ENCODE measurements at places on chromosomes 4 and X.

- no peak for DNase-seq
These were observed 17.3 kb downstream of the STIM2 start for GRCh38 chr4:26877961-26878360.

DNA sequence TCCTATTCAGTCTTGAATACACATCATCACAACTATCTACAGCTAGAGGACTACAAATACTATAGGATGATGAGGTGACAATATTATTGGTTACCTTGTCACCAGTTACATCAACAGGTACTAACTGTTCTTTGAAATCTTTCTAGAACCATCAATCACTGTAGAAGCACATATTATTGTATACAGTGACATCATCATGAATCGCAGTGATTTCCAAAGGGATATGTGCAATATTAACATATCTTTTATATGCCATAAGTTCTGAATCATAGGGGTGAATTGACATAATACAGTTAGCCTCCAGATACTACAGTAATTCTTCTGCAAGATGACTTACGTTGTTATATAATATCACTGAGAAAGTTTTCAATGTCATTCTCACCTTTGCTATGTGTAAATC is 105.2 kb upstream of the HPGD start:
- no peak for DNase-seq

GRCh38 chr4:7121866-7122653 is 54.2 kb upstream of the GRPEL1 start:
- no peak for DNase-seq

GRCh38 chr4:48017108-48017571 is 568 bp downstream of the NIPAL1 start:
- DNase-seq: no peak

GRCh38 chr4:103915224-103915869 is 195.6 kb upstream of the TACR3 start:
- DNase-seq: peak; percentile 46

DNA sequence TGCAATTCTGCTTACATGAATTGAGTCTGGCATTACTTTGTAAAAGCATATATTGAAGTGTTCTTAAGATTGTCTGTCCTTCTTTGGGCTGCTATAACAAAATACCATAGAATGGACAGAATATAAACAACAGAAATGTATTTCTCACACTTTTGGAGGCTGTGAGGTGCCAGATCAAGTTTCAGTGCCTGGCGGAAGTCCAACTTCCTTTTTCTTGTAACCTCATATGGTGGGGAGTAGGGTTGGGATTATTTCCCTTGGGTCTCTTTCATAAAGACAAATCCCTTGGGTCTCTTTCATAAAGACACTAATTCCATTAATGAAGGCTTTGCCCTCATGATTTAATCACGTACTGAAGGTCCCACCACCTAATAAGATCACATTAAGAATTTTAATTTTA is 199.3 kb upstream of the GRID2 start:
- no peak for DNase-seq

- DNase-seq: no peak
These were observed 15.7 kb downstream of the SLC2A9 start for GRCh38 chr4:10005632-10006031.

DNA sequence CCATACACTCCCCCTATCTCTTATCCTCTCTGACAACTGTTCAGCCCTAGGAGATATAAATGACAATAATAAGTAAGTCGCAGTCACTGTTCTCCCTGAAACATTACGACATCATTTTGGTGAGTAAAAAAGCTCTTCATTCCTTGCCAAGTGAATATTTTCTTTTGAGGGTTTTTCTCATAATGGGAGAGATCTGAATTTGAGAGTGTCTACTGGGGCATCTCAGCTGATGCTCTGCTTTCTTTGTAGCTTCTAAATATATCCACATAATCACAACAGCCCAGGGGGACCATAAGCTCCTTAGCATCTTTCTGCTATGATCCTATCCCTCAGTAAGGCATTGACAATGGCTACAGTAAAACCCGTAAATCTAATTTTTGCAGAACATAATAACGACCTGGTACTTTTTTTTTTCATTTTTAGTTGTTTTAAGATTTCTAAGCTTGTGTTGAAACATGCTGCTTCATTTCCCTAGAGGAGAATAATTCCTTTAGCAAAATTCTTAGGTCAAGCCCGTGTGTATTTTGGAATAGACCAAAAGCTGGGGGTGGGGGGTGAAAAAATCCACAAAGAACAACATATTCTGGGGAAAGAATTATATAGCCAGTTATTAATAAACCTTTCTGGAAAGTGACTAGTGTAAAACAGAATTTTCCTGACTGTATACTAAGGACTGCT is 78.1 kb upstream of the GPM6B start:
- no peak for DNase-seq

DNA sequence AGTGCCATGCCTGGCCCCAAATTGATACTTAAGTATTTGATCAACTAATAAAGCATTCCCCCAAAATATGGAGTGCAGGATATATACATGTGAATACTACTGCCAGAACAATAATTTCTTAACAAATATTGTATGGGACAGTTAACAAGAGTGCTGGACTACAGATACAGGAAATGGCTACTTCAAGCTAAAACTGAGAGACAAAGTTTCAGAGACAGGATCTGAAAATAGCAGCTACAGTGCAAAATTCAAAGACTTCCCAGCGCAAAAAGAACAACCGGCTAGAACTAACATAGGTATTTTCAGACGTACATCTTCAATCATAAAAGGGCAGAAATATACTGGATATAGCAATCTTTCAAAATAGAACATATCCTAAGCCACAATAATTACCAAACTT is 6.3 kb downstream of the ATRX start:
- DNase-seq: no peak

GRCh38 chrX:618761-619450 is 11.7 kb upstream of the SHOX start:
- DNase-seq: no peak

DNA sequence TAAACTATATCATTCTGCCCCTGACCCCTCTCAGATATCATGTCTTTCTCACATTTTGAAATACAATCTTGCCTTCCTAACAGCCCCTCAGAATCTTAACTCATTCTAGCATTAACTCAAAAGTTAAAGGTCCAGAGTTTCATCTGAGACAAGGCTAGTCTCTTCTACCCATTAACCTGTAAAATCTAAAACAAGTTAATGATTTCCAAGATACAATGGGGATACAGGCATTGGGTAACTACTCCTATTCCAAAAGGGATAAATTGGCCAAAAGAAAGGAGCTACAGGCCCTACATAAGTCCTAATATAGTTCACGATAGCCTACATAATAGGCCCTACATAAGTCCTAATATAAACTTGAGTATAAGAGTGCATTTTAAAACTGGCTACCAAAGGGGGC is 18.9 kb downstream of the ADH6 start:
- DNase-seq: no peak

GRCh38 chrX:43974741-43975465 is 1.7 kb upstream of the NDP start:
- peak; percentile 53 for DNase-seq

- no peak for DNase-seq
These were observed 76.8 kb upstream of the RBMXL3 start for GRCh38 chrX:115112411-115112810.

GRCh38 chrX:70386235-70386634 is 36.9 kb upstream of the GDPD2 start:
- no peak for DNase-seq

DNA sequence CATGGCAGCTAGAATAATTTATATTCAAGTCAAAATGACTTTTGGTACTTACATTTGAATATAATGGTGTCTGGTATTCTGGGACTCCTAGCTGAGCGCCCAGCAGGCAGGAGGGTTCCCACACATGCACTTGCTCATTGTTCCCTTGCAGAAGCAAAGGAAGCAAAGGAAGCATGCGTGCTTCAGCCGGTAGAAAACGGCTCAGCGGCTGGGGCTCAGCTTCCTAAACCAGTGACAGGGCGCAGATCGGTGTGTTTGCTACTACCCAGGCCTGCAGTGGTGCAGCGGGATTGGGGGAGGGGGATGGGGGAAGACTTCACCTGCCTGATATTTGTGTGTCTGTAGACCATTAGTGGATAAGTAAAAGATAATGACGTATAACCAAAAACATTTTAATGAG is 978.3 kb upstream of the TENM3 start:
- DNase-seq: no peak

DNA sequence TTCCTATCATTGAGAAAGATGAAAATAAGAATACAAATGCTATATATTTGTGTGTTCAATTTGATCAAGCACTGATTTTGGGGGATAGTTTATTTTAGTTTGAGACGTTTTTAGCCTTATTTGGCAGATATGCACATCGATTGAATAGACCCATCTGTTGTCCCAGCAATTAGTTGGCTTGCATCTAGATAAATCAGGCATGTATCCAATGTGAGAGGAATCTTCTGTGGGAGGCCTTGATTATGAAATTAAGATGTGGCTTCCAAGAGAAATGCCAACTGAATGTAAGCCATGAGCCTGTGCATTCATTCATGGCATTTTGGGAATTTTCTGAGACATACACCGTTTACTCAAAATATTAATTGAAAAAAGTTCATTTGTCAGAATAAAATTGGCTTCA is 623.1 kb downstream of the TECRL start:
- peak; percentile 79 for DNase-seq

- no peak for DNase-seq
These were observed 401.0 kb downstream of the FSTL5 start for GRCh38 chr4:161762796-161763195.

- DNase-seq: no peak
These were observed 27.0 kb upstream of the MCF2 start for GRCh38 chrX:139734996-139735395.

DNA sequence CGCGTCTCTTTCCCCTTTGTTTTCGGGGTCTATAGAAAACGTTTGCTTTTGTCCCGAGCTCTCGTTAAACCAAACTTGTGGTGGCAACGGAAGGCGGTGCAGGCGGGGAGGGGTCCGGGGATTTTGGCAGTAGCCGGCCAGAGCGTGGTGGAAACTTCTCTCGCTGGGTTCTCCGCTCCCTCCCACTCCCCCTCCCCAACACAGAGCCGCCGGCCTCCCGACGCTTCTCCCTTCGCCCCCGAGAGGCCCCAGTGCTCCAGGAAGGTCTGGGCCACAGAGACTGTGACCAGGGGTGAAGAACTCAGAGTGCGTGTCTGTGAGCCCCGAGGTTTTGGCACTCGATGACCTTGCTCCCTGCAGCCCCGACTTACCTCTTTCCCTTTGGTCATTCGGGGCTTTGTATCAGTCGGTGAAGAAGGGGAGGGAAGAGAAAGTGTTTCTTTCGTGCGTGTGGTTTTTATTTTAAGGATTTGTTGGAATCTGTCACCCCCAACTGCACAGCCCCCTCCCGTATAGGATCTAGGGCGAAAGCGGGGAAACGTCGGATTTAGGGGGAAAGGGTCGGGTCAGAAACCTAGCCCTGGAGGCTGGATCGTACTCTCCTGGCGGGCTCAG is 9.0 kb upstream of the BCOR start:
- DNase-seq: no peak

DNA sequence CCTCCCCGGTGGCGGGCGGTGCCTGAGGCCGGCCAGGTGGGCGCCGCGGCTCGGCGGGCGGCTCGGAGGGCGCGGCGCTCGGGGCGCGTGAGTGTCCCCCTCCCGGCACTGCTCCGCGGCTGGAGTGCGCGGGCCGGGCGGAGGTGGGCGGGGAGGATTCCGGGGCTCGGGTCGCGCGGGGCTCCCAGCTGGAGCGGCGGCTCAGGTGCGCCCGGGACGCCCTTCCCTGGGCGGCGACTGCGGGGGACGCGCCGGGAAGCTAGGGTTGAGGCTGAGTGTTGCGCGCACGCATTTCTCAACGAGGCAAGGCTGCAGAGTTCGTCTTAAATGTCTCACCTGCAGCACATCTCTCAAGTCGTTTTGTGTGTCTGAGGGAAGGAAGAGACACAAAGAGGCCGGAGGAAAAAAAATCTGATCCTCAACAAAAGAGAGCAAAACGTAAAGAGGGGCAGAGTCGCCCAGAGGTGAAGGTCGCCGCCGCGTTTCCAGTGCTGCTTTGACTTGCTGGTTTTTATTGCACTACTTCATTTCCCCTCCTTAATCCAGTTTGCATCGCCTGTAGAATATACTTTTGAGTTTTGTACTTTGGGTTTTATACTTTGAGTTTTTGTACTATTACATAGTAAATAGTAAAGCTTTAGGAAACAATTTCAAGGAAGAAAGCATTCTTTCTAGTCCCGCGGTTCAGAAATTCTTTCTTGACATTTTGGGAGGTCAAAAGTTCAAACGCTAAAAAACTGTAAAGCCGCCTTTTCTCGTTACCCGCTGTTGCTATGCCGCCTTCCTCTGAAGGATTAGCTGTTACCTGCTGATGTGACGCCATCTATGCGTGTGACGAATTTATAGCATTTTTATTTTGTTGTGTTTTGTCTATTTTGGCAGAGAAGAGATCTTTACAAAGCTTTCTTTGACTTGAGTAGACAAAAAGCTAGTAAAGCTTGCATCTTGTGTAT is 106.5 kb upstream of the STOX2 start:
- DNase-seq: no peak

DNA sequence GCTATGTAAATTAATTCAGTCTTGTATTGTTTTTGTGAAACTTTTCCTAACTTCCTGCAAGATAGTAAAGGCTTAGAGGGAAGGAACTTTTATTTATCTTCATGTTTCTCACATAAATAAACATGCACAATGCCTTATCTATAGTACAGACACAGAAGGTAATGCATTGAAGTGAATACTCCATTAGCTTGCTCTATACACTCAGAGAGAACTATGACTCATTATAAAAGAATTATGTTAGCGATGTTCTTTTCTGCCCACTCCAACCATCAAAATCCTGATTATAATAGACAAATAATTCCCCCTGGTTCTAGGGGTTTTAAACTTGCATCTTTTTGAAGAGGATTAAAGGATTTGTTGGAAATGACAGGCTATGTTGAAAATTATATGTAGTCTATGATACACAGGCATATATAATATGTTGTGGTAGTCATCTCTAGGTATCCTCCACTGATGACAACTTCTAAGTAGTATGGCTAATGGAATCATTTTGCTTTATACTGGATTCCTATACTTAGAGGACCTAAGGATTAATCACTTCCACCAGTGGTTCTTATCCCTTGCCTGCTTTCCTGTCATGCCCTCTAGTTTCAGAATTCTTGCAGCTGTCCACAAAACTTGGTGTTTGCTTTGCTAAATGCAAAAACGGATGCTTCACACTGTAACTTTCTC is 115.7 kb downstream of the NDST4 start:
- no peak for DNase-seq

- DNase-seq: no peak
These were observed 409.1 kb upstream of the SPANXN4 start for GRCh38 chrX:142616636-142617035.

- DNase-seq: no peak
These were observed 1.1 kb downstream of the RPS6KA6 start for GRCh38 chrX:84186603-84187532.

GRCh38 chrX:80810365-80810978 is 795 bp upstream of the BRWD3 start:
- no peak for DNase-seq

DNA sequence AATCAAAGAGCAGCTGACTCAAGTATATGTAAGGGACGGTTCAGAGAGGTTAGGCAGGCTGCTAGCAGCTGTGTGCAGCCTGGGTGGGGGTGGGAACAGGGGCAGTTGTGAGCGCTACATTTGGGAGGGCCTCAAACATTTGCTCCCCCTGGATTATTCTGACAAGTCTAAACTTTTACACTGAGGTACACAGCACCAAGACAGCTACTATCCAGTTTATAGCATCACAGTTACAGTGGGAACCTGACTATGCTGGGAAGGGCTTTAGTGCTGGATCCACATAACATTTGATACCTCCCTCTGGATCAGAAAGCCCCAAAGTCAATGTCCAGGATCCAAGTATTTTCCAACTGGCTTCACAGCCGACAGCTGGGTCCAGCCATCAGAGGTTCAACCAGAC is 55.8 kb upstream of the GIMD1 start:
- DNase-seq: no peak

- no peak for DNase-seq
These were observed 8.6 kb downstream of the APEX2 start for GRCh38 chrX:55008571-55009358.

- no peak for DNase-seq
These were observed 279.7 kb upstream of the SLC7A11 start for GRCh38 chr4:138521809-138522208.

Data from NCI-H446 (cell line).